ENCODE measurements at places on chromosomes 11 and 22.

- DNase-seq, result no peak
Measured at GRCh38 chr11:96199563-96200025, 143.4 kb downstream of the MAML2 start.

DNA sequence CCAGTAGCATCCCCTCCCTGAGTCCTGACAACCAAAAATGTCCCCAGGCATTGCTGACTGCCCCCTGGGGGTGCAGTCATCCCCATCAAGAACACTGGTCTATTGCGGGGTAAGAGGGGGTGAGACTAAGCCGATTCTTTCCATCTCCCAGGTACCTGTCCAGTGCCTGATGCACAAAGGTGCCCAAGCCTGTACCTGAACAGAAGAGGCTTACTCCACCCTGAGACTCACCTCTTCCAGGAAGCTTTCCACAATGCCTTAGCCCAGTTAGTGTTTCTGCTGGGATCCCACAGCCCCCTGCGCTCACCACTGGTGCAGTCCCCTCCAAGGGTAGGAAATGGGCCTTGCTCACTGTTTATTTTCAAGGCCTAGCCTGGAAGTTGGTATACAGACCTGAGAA lies 22.9 kb downstream of the TPST2 start:
- DNase-seq, result no peak

DNA sequence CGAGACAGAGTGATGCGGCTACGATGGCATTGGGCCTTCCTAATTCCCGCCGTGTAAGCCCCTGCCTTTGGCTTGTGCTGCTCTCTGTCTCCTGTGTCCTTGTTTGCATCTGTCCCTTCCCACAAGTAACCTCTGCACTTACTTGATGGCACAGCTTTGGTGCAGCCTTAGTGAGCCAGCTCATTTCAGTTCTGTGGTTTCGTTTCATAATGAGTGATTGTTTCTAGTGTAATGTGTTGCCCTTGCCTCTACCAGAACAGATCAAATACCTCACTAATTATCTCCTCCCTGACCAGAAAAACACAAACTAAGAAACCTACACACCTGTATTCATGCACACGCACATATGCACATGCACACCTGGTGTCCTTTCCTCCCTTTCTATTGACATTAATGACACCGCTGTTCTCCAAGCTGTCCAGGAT lies 58.8 kb downstream of the GRK3 start:
- DNase-seq, result no peak

DNA sequence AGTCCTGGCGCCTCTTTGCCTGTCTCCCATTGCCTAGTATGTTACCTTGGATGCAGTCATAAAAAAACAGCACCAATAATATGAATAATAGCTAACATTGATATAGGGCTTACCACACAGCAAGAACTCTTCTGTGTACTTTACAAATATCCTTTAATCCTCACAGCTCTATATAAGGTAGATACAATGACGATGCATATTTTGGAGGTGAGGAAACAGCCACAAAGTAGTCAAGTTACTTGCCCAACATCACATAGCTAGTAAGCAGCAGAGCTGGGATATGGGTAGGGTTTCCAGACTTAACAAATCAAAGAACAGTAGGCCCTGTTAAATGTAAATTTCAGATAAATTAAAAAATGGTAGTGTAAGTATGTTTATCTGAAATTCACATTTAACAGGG lies 128.8 kb downstream of the ST3GAL4 start:
- no peak for DNase-seq
